ENCODE measurements at places on chromosomes 3 and 15.

DNA sequence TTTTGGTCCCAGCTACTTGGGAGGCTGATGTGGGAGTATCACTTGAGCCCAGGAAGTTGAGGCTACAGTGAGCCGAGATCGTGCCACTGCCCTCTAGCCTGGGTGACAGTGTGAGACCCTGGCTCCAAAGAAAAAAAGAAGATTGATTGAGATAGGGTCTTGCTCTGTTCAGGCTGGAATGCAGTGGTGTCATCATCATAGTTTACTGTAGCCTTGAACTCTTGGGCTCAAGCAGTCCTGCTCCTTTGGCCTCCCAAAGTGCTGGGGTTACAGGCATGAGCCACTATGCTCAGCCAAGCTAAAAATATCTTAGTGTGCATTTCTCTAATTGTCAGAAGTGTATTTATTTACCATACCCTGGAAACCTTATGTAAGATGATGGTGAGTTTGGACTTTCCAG lies 43.9 kb downstream of the IGF1R start:
- DNase-seq = no peak

DNA sequence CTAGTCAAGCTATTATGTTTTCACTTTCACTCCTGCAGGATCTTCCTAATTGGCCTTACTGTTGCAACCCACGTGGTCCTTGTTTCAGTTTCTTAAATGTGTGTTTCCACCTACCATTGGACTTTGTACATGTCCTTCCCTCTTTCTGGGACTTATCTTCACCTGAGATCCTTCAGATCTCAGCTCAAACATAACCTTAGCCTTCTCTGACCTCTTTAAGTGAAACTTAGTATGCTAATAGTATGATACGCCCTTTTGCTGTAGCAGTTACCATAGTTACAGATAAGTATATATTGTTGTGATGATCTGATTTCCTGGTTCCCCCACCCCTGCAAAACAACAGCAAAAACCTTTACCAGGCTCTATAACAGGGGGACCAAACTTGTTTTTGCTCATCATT lies 35.2 kb downstream of the U2SURP start:
- DNase-seq = no peak

DNA sequence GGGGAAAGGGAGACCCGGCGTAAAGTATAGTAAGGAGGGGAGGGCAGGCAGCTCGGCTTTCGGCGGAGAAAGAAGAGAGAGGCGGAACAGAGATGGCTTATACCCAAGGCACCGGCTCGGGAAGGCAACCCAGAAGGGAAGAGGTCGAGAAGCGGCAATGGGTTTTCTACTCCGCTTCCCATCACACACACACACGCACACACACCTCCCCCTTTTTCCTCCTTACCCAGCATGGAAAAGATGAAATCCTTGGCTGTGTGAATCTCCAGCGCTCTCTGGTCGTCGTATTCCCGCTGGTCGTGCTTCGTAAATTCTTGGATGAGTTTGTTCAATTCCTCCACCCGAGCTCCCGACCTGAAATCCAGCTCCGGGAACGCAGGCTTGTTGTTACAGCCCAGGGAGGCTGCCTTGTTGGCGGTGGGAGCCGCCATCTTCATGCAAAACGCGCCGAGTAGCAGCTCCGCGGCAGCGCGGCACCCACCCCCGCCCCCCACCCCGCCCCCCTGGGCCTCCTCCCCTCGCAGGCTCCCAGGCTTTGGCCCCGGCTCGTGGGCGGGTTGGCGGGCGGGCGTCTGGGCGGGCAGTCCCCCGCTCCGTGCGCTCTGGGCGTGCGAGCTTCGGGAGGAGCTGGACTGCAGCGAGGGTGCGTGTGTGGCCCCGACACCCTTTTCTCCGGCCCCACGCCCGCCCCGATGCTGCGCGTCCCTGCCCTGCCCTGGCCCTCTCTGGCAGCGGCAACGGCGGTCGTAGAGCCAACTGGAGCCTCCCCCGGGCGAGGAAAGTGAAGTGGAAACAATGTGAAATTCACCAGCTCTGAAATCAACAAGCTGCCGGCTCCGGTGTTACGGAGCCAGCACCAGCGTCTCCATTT lies at the start of gene MB21D2:
Gene MB21D2 (minus strand): TSS at position 453 of the 871 bp plus-strand sequence. CDS start 16 bp downstream, at position 437.
- DNase-seq = peak; percentile 86

- no peak for DNase-seq
These were observed 222.8 kb upstream of the TPRG1 start for GRCh38 chr3:188948997-188949389.

DNA sequence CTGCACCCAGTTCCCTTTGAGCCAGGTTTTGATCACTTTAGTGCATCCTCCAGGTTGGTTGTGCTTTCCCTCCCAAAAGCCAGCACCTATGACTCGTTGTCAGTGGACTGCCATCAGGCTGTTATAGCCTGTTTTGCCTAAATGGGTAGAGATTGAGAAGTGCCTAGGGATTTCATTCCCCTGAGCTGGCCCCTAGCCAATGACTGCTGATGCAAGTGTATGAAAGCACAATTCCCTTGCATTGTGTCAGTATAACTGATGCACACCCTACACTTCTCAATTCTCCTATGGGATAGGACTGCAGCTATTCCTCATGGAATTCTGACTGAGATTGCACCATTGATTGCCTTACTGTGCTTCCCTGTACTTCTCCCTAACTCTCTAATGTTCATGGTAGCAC lies 102.1 kb upstream of the ARPP21 start:
- DNase-seq = no peak

DNA sequence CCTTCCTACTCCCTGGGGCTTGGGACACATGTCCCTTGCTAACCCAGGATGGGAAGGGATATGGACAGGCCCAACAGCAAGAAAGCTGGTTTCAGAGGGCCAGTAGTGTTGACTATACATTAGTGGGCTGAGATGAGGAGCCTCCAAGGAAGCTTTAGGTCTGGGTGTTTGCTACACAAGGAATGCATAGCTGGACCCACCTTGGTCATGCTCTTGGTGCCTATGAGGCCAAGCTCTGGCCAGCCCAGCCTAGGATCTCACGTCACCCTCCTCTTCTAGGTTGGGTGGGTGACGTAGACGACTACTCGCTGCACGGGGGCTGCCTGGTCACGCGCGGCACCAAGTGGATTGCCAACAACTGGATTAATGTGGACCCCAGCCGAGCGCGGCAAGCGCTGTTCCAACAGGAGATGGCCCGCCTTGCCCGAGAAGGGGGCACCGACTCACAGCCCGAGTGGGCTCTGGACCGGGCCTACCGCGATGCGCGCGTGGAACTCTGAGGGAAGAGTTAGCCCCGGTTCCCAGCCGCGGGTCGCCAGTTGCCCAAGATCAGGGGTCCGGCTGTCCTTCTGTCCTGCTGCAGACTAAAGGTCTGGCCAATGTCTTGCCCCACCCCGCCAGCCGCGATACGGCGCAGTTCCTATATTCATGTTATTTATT lies 653 bp upstream of the WDR6 start:
- DNase-seq = peak; percentile 20

DNA sequence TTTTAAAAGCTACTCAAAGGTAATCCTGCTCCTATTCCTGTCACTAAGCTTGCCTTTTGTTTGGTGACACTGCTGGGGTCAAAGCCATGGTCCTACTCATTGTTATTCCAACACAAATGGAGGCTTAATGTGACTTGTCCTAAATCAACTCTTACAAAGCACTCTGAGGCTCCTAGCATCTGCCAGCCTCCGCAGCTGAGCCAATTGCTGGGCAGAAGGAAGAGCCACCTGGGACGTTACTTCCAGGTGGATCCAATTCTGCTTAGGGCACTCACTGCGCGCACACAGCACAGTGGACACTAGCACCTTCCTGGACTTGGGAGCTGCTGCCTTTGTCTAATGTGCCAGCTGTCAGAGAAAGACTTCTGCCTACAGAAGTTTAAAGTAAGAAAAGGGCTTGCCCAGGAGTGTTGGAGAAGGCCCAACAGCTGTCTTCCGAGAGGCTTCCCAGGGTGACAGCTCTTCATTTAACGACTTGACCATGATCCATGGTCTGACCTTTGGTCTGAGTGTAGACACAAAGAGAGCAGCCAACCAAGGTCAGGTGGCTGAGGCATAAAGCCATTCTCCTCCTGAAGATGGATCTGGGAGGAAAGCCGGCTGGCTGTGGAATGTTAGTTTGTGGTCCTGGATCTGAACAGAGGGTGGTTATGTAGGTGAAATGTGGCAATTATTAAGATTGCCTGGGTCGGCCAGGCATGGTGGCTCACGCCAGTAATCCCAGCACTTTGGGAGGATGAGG lies 102.2 kb downstream of the AQP9 start:
- DNase-seq = peak; percentile 8

DNA sequence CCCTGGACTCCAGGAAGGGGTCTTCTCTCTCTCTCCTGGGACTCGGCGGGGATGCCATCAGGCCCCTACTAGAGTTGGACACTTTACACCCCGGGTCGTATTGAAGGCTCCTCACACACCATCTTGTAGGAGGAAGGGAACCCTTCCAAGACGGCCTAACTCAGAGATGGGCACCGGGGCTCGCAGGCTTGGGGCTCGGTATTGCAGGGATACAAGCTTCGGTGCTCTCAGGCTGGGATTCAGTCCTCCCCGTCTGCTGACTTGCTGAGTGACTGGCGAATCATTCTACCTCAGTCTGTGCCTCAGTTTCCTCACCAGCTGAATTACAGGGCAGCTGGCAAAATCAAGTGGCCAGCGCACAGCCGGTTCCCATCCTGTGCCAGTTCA lies 419 bp upstream of the CALML4 start:
- DNase-seq = no peak

GRCh38 chr3:103295974-103296570 lies 861.3 kb downstream of the ZPLD1 start:
- DNase-seq = peak; percentile 31

GRCh38 chr3:16132928-16133327 lies 41.6 kb upstream of the GALNT15 start:
- DNase-seq = no peak

- DNase-seq = no peak
These were observed 11.3 kb downstream of the USF3 start for GRCh38 chr3:113685124-113685523.

DNA sequence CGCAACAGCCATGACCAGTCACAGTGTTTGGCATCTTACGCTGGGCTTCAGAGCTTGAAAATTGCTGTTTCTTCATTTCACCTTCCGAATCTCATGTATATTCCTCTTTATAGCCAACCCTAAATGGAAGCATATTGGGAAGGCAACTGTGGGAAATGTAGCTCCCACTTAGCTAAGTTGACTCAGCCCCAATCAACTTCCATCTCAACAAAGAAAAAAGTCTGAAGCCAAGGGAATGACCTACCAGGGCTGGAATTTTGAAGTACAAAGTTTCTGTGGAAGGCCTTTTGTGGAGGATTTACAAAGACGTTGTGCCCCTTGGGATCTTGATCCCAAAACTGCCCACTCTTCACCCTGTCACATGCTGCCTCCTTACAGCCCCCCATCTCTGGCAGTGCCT lies 85.2 kb upstream of the OXTR start:
- DNase-seq = no peak

DNA sequence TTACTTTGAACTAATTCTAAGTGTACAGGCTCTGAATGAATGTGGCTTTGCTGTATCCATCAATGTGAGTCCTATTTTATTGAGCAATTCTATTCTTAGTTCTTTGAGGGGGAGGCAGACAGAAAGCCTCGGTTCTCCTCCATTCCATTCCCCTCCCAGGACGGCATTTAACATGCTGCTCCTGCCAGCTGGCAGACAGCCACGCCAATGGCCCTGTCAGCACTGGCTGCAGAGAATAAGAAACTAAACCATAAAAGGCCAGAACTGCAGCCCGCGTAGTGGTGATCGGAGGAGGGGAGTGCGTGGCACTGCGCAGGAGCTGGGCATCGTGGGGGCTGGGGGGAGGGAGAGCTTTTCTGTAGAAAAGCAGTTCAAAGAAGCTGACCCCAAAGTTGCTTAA lies 76.0 kb upstream of the HACD2 start:
- DNase-seq = peak; percentile 75

- DNase-seq = peak; percentile 77
These were observed 1.2 kb downstream of the B2M start for GRCh38 chr15:44712346-44713005.

- peak; percentile 80 for DNase-seq
These were observed 556 bp downstream of the CRYBG3 start for GRCh38 chr3:97822359-97822775.

GRCh38 chr3:39917065-39917773 lies 107.8 kb downstream of the MYRIP start:
- no peak for DNase-seq

GRCh38 chr15:61099020-61099810 lies 129.9 kb downstream of the RORA start:
- peak; percentile 52 for DNase-seq

GRCh38 chr3:188407158-188407880 lies 253.4 kb downstream of the LPP start:
- DNase-seq = no peak

DNA sequence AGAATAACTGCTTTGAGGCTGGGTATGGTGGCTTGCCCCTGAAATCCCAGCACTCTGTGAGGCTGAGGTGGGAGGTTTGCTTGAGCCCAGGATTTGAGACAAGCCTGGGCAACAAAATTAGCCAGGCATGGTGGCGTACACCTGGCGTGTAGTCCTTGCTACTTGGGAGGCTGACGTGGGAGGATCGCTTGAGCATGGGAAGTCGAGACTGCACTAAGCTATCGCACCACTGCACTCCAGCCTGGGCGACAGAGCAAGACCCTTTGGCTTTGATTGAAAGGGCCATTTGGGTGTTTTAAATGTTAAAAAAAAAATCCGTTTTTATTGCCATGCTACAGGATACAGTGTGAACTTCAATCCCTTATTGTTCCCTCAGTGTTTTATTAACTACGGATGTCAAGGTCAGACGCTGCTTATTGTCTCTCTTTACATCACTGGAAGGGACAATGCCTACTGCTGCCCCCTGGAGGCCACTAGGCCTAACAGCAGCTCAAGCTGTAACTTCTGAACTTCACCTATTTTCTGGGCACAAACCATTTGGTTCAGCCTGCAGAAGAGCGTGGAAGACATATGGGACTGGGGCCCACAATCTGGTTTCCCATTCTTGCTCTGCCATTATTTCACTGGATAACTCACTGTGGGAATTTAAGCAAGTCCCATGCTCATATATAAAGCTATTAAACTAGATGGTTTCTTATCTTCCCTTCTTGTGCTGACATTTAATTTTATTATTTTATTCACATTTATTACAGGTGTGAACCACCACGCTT lies 15.3 kb upstream of the IREB2 start:
- peak; percentile 50 for DNase-seq

DNA sequence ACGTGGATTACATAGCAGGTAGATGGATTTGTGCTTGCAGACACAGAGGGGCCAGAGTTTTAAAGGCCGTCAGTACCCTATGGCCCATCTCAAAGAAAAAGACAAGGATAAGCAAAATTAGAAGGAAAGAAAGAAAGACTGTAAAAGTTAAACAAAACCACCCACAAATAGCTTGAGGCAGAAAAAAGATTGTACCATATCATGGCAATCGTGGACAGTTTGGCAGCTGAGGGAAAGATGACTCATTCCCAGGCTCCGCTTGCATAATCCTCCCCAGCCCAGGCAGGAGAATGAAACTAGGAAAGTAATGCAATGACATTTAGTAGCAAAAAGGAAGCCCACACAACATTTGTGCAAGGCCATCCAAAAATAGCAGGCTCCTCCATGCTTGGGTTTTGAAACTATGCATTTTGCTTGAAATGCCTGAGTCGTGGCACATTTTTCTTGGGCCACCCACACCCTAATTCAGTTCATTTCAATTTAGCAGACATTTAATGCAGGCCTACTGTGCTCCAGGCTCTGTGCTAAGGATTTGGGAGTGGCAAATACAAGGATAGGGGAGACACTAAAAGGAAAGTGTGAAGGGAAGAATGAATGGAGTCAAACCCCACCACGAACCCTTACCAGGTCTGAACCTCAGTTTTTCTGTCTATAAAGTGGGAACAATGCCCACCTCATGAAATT lies 40.9 kb upstream of the SMAD3 start:
- peak; percentile 95 for DNase-seq

GRCh38 chr3:78430741-78431140 lies 1337.1 kb downstream of the ROBO1 start:
- DNase-seq = no peak

GRCh38 chr3:9784965-9785364 lies 7.3 kb downstream of the TADA3 start:
- DNase-seq = no peak

All from SJCRH30 (cell line).